BE2C (cell line): ENCODE measurements at places on chromosomes 16 and 17.

GRCh38 chr16:56275076-56275475 is 83.8 kb downstream of the GNAO1 start:
- no peak for DNase-seq

GRCh38 chr16:46916980-46917379 is 32.8 kb downstream of the GPT2 start:
- DNase-seq: peak; percentile 56

- no peak for DNase-seq
These were observed 810.6 kb downstream of the CDH11 start for GRCh38 chr16:64311241-64311640.

DNA sequence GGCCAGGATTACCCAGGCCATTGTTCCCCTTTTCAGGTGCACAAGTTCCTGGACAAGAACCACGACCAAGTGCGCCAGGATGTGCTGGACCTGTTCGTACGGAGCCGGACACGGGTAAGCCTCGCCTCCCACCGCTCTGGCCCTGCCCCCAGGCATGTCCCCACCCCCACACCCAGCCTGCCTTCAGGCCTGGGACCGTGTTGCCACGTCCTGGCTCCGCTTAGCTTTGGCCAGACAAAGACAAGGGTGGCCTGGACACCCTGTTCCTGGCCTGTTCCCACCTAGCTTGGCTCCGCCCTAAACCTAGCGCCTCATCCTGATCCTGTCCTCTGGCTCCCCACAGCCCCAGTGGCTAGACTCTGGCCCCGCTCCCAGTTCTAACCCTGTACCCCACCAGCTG is 30.9 kb downstream of the MYO15A start:
- no peak for DNase-seq

- DNase-seq: no peak
These were observed 83.6 kb downstream of the SDK2 start for GRCh38 chr17:73560661-73561060.

DNA sequence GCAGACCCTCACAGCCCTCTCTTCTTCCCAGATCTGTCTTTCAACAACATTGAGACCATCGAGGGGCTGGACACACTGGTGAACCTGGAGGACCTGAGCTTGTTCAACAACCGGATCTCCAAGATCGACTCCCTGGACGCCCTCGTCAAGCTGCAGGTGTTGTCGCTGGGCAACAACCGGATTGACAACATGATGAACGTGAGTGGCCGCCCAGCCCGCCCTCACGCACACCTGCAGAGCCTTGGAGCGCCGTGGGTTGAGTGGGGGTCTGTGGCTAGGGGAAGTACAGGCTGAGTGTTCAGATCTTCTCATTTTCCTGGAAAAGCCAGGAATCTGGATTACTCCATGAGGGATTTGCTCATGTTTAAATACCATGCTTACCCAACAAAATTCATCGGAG is 15.2 kb downstream of the DRC3 start:
- no peak for DNase-seq

GRCh38 chr16:57426356-57426755 is 20.8 kb downstream of the CIAPIN1 start:
- no peak for DNase-seq

GRCh38 chr16:74199842-74200124 is 96.8 kb upstream of the PSMD7 start:
- no peak for DNase-seq

DNA sequence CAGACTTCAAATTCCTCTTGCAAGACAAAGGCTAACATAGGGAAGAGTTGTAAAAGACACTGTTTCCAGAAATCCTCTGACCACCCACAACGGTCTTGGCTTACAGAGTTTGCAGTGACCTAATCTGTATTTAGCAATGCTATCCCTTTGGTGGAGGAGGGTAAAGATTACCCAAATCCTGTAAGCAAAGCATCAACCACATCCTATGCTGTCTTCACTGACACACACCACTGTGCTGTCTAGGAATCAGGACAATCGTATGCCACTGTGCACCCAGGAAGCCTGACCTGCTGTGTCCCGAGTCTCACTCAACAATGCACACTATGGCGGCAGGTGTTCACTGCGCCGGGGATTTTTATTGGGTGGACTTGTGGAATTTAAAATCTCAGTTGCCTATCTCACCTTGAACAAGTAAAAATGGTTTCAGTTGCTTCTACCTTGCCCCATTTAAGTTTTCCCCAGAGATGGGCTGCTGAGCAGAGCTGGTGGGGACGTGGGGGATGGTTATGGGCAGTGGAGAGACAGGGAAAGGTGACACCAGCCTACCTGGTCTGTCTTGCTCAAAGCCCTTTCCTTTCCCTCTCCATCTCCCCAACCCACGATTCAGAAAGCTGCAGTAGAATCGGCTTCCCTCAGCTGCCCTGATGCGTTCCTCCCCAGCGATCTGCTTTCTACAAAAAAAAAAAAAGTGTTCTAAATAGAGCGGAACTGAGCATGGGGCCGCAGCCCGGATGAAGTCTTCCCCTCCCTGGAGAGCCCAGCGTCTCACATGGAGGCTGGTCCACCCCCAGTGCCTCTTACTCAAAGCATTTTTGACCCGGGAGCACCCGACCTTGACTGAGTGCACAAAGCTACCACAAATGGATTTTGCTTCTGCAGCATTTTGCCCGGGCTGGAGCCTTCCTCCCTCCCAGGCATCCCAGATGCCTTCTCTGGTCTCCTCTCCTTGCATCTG is 271.5 kb downstream of the SOX9 start:
- no peak for DNase-seq

GRCh38 chr16:88292007-88292970 is 90.5 kb upstream of the ZNF469 start:
- no peak for DNase-seq

GRCh38 chr17:56994009-56994792 is 16.3 kb downstream of the SCPEP1 start:
- no peak for DNase-seq

DNA sequence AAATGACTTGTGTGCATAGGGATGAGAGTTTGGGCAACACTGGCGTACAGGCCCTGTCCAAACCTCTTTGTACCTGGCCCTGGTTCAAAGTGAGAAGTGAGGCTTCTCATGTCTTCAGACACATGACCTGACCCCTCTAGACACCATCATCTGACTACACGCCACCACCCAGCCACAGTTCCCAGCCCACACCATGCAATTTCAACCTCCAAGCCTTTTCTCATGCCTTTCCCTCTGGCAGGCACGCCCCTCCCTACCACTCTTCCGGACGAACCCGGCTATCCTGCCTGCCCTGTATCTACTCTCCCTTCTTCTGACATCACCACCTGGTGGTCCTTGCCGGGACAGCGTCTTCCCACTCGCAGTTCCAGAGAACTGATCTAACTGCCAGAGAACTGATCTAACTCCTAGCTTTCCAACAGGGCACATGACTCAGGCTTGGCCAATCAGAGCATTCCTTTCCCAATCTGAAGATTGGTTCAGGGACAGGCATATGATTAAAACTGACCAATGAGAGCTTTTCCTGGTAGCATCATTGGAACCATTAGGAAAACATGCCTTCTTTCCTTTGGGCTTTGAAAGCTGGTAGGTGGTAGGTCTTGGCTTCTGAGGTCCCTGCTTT is 27.1 kb upstream of the IL21R start:
- DNase-seq: peak; percentile 82

- DNase-seq: no peak
These were observed 4.0 kb downstream of the MYBBP1A start for GRCh38 chr17:4551141-4551540.

- DNase-seq: peak; percentile 66
These were observed 16.7 kb downstream of the SLC6A2 start for GRCh38 chr16:55672471-55672870.

DNA sequence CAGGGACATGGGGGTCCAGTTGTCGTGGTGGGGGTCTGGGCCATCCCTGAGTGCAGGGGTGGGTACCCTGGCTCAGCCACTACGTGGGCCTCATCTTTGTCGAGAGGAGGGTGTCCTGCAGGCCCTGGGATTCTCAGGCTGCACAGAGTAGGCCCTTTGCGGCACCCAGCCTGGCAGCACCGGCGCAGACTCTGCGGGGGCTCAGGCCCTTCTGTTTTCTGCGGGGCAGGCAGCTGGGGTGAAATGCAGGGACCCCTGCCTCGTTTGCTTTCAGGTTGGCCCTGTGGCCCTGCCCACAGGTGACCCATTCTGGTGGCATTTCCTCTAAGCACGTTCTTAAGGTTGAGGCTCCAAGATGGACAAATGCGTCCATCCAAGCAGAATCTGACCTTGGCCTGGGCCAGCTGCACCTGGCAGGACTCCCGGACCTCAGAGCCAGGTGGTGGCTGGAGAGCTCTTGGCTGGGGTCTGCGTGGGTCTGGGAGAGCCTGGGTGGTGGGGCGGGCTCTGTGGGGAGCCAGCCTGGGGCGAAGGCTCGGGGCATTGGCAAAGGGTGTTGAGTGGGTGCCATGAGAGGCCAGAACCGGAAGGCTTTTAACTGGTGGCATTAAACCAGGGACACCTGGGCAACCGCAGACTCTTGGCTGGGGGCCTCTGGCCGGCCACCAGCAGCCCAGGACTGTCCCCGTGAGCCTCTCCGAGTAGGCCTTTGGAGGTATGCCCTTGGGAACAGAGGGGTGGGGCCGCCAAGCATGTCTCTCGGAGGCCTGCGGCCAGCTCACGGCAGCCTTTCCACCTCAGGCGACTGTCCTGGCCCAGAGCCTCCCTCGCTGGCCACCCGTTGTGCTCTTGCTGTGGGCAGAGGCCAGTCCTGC is 16.9 kb downstream of the PRSS27 start:
- no peak for DNase-seq

- no peak for DNase-seq
These were observed 58.1 kb downstream of the ZFHX3 start for GRCh38 chr16:72989579-72990551.

- no peak for DNase-seq
These were observed 39.5 kb downstream of the MRC2 start for GRCh38 chr17:62666801-62667591.

- DNase-seq: no peak
These were observed 3.1 kb downstream of the EVI2A start for GRCh38 chr17:31318298-31318801.

DNA sequence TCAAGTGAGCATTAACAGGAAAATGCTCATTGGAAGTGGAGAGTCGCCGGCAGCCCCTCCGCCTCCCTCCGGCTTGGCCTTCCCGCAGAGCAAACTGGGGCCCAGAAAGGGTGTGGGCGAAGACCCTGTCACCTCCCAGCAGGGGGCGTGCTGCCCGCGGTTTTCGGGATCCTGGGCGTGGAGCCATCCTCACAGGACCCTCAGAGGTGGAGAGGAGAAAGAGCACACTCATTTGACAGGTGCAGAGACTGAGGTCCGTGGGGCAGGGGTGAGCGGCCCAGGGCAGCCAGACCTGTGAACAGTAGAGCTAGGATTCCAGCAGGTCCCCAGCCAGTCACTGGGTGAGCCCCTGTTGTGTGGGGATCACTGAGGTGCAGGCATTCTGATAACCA is 1002.9 kb downstream of the KCNJ18 start:
- DNase-seq: no peak

DNA sequence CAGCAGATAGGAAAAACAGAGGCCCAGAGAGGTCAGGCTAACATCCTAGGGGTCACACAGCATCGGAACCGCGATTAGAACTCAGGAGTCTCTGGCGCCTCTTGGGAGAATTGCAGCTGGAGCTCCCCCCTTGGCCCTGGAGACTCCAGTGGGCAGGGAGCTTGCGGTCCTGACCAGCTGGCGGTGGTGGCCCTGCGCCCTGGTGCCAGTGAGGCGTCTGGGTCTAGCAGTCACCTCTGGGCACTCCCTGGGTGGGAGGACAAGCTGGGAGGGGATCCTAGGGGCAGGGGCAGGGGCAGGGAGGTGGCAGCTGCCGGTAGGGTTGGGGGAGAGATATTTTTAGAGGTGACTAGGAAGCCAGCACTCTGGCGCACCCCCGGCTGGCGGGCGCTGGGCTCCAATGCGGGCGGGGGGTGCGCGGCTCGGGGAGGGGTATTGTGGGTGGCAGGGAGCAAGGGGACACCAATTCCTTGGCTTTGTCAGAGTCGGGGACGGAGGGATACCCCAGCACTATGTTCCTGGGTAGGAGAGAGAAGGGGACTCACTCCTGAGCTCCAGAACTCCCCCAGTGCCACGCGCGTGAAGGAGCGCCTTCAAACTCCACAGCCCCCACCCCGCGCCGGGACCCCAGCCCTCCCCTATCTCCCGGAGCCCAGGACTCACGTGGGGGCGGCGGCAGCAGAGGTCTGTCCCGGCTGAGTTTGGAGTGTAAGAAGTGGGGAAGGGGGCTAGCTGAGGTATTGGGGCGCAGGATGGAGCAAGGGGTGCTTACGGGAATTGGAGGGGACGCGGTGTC is 584 bp downstream of the PHOSPHO1 start:
- no peak for DNase-seq

DNA sequence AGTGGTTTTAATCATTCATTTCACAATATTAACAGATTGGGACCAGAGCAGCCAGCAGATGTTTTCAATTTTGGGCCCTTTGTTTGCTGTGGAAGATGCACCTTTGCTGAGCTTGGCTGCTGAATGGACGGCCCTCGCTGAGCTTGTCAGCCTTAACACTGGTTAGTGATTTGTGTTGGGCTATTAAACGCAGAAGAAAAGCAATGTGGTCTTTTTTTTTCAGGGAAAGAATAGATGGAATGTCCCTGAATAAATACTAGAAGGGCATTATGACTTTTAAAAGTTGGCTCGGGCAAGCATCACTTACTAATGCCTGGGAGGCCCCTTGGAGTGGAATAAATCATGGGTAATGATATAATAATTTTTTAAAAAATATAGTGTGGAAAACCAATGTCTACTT is 297.0 kb downstream of the MAP2K6 start:
- DNase-seq: no peak

DNA sequence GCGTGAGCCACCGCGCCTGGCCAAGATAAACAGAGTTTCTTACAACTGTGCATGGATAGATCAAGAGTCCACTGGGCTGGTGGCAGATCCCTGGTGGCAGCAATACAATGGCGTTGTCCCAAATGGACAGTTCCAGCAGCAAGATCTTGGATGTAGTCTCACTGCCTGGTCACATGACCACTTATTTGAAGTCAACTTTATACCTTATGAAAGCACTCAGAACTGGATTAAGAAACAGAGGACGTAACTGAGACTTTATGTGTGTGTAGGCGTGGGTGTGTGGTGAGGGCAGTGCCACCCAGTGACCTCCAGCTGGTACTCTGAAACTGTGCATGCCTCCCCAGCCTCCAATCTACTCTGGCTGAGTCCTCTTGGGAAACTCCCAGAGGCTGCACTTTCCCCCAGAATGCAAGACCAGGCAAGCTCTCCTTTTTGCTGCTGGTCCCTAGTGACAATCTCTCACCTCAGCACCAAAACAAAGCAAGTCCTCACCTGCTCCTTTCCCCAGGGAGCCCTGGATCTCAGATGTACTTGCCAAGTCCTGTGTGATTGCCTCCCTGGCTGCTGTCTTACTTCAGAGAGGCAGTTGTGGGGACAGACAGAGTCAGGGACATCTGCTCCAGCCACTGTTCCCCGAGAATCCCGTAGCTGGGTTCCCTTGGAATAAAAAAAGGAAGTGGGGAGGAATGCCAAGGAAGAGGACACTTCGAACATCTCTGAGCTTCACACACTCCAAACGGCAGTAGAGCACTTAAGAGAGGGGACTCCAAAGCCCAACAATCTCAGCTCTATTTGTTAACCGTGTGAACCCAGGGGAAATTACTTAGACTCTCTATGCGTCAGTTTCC is 11.7 kb upstream of the ST6GALNAC2 start:
- DNase-seq: no peak

- DNase-seq: no peak
These were observed 2.6 kb downstream of the FZD2 start for GRCh38 chr17:44559634-44560554.

- DNase-seq: peak; percentile 43
These were observed 633 bp downstream of the CDR2 start for GRCh38 chr16:22373662-22374310.

GRCh38 chr16:79476580-79476979 is 124.0 kb downstream of the MAF start:
- no peak for DNase-seq

GRCh38 chr17:1367351-1367745 is 32.7 kb downstream of the YWHAE start:
- no peak for DNase-seq
